ENCODE measurements at places on chromosomes 13 and 19.

DNA sequence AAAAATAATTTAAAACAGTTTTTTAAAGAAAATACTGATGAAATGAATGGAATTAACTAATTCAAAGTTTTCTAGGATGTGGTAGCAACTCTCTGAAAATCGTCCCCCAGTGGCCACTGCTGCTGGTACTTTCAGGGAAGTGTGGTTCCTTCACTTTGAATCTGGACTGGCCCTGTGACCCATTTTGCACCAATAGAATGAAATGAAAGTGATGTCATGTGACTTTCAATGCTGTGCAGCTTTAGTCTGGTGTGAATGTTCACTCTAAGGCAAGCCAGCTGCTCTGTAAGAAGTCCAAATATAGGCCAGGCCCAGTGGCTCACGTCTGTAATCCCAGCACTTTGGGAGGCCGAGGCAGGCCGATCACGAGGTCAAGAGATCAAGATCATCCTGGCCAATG, 26.4 kb upstream of the HNRNPA1L2 start:
- H3K36me3 ChIP-seq, result no peaks in the 10 kb centered on the region
- H3K27ac ChIP-seq, result no peak overlapping the region
- no peak for DNase-seq
- H3K4me3 ChIP-seq, result no peak overlapping the region

DNA sequence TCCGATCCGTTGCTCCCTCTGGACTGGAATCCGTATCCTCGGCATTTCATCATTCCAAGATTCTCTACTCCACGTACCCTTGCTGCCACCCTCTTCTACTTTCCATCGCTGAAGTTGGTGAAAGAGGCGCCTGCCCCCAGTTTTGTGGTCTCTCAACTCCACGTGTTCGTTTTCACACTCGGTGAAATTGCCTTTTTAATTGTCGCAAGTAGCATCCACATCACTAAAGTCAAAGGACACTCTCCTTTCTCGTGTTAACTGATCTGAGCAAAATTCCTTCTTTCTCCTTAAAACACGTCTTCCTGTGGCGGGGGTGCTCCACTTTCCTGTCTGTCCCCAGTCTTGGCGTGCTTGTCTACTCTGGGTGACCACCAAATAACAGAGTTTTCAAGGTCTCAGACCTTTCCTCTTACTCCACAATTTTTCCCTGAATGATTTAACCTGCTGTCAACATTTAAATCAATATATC, 1.1 kb upstream of the TMTC4 start:
- peaks cover 12% of the 10 kb centered on the region for H3K4me1 ChIP-seq
- H3K27ac ChIP-seq, result peak overlapping the region; percentile 74
- no peaks in the 10 kb centered on the region for H3K27me3 ChIP-seq
- no peaks in the 10 kb centered on the region for H3K36me3 ChIP-seq
- no peak for DNase-seq

GRCh38 chr13:103878891-103879605, 812.8 kb upstream of the SLC10A2 start:
- DNase-seq, result no peak
- no peaks in the 10 kb centered on the region for H3K27me3 ChIP-seq
- no peaks in the 10 kb centered on the region for H3K4me1 ChIP-seq
- no peak overlapping the region for H3K27ac ChIP-seq

GRCh38 chr13:31747291-31747690, 8.0 kb downstream of the RXFP2 start:
- H3K27ac ChIP-seq, result no peak overlapping the region
- H3K27me3 ChIP-seq, result no peaks in the 10 kb centered on the region
- H3K4me1 ChIP-seq, result no peaks in the 10 kb centered on the region
- H3K36me3 ChIP-seq, result no peaks in the 10 kb centered on the region

DNA sequence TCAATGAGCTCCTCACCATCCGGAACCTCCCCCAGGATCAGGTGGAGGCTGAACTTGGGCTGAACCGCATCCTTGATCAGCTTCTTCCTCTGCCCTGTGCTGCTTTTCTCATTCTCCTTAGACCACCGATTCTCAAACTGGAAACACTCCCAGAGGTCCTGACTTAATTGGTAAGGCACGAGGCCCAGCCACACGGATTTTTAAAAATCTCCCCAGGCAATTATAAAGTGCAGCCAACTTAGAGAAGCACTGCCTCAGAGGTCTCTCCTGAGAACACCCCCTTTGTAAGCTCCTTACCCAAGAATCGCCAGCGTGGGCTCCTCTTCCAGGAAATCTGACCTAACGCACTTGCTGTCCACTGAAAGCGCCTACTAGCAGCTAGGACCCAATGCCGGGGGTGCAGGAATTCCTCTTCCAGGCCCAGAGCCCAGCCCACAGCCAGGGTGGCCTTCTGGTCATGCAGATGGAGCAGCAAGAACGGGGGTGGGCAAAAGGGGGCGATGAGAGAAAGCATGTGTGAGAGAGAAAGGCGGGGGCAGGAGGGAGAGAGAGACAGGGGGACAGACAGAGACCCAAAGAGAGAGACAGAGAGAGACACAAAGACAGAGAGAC, 66.9 kb upstream of the CACNA1A start:
- no peak overlapping the region for H3K27ac ChIP-seq
- no peaks in the 10 kb centered on the region for H3K36me3 ChIP-seq
- no peak overlapping the region for H3K4me3 ChIP-seq

All from effector memory CD4-positive, alpha-beta T cell (primary cell).